Chondrocyte (in vitro differentiated cells): ENCODE measurements at places on chromosomes 6 and 20. TPM values are rescaled to one million over a fixed set of nuclear protein-coding genes. Genes with fewer than 3 reads are reported as not detected.
A peak's percentile ranks its signal among the peaks of the same experiment; 100 is the strongest.

DNA sequence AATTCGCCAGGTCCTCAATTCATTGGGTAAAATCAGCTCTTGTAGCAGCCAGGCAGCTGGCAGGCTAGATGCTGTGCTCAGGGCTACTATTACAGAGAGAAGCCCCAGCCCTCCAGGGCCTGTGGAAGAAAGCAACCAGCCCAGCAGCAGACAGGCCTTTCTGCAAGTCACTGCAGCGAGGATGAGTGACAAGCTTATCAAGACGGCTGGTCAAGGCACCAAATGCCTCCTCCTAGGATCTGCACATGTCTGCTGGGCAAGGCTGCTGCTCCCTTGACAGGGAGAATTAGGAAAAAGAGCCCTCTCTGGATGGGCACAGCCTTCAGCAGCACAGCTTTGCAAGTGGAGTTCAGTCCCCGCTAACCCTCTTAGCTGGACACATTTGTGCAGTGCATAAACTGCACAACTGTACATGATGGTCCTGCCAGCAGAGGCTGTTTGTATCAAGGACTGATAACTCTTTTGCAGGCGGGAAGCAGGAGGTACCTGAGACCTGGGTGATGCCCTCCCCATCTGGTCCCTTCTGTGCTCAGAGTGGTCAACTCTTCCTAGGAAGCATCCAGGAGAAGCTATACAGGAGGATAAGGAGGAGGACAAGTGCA, 89.9 kb downstream of the CDC5L start:
- DNase-seq = no peak
- H3K36me3 ChIP-seq = peaks cover 1% of the 10 kb centered on the region
- no peak overlapping the region for H3K27ac ChIP-seq
- no peak overlapping the region for H3K4me3 ChIP-seq
- H3K27me3 ChIP-seq = no peaks in the 10 kb centered on the region
- H3K4me1 ChIP-seq = peaks cover 13% of the 10 kb centered on the region

- no peaks in the 10 kb centered on the region for H3K27me3 ChIP-seq
- no peak for DNase-seq
- H3K4me3 ChIP-seq = no peak overlapping the region
- H3K36me3 ChIP-seq = no peaks in the 10 kb centered on the region
- no peak overlapping the region for H3K27ac ChIP-seq
These were observed 58.5 kb upstream of the CCN6 start for GRCh38 chr6:111995404-111995803.

GRCh38 chr20:20938131-20938530, 168.0 kb downstream of the LINC00237 start:
- H3K27ac ChIP-seq = no peak overlapping the region
- no peak overlapping the region for H3K4me3 ChIP-seq
- H3K27me3 ChIP-seq = no peaks in the 10 kb centered on the region
- H3K36me3 ChIP-seq = no peaks in the 10 kb centered on the region

Gene RAB44
- total RNA-seq = not detected in 3 replicates

GRCh38 chr6:159151266-159151855, 17.8 kb upstream of the FNDC1 start:
- no peak for DNase-seq
- H3K27ac ChIP-seq = no peak overlapping the region
- H3K4me3 ChIP-seq = no peak overlapping the region
- peaks cover 2% of the 10 kb centered on the region for H3K36me3 ChIP-seq
- H3K27me3 ChIP-seq = peaks cover 18% of the 10 kb centered on the region

Gene HUS1B
- 0.70 to 0.97 TPM (median 0.79 TPM) in 3 replicates for total RNA-seq

GRCh38 chr6:7426447-7427169, 37.0 kb downstream of the RIOK1 start:
- no peak for DNase-seq
- H3K36me3 ChIP-seq = no peaks in the 10 kb centered on the region
- H3K27me3 ChIP-seq = no peaks in the 10 kb centered on the region
- peaks cover 5% of the 10 kb centered on the region for H3K4me1 ChIP-seq
- no peak overlapping the region for H3K4me3 ChIP-seq
- H3K27ac ChIP-seq = no peak overlapping the region

DNA sequence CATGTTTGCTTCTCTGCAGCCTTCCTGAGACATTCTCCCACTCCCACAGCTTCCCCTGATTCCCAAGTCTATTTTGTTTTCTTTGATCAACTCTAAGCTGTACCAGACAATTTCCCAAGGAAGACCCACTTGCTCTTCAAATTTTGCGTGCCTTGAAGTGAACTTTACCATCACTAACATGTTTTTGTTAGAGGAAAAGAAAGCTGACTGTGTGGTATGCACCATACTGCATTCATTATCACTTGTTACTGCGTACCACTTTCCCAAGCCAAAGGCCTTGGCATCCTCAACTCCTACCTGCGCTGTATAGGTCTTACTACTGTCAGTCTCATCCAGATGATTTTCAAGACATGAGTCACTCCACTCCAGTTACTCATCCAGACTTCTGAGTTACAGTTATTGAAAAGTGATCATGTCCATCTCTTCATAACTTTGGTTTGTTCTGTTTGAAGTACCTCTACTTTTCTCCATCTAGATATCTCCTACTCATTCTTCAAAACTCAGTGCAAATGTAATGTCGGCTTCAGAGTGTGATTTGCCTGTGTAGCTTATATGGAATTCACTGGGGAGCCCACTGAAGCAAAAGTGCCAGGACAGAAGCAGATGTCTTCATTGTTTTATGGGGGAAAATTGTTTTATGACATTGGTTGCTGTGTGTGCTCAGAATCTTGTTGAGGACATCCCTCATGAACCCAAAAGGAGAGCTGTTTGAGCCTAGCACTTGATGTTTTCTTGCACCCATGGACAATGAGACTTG, 5.2 kb downstream of the RPS12 start:
- H3K27ac ChIP-seq = peak overlapping the region; percentile 64
- no peaks in the 10 kb centered on the region for H3K27me3 ChIP-seq
- peaks cover 45% of the 10 kb centered on the region for H3K36me3 ChIP-seq
- H3K4me1 ChIP-seq = peaks cover 55% of the 10 kb centered on the region
- DNase-seq = no peak

DNA sequence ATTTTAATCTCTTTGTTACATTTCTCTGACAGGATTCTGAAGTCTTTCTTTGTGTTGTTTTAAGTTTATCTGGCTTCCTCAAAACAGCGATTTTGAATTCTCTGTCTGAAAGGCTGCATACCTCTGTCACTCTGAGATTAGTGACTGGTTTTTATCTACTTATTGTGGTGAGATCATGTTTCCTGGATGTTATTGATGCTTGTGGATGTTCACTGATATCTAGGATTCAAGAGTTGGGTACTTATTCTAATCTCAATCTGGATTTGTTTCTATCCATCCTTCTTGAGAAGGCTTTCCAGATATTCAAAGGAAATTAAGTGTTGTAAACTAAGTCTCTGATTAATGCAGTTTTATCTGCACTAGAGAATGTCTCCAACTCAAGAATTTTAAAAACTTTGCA, 1076.1 kb upstream of the ADGRB3 start:
- no peak overlapping the region for H3K4me3 ChIP-seq
- no peaks in the 10 kb centered on the region for H3K27me3 ChIP-seq
- H3K36me3 ChIP-seq = no peaks in the 10 kb centered on the region
- no peak for DNase-seq

- no peak for DNase-seq
- no peak overlapping the region for H3K4me3 ChIP-seq
- peak overlapping the region; percentile 29 for H3K27ac ChIP-seq
- H3K4me1 ChIP-seq = peaks cover 19% of the 10 kb centered on the region
- H3K27me3 ChIP-seq = no peaks in the 10 kb centered on the region
These were observed 84.8 kb upstream of the MPC1 start for GRCh38 chr6:166467436-166468000.

Gene CRISP3
- total RNA-seq = not detected in 3 replicates

DNA sequence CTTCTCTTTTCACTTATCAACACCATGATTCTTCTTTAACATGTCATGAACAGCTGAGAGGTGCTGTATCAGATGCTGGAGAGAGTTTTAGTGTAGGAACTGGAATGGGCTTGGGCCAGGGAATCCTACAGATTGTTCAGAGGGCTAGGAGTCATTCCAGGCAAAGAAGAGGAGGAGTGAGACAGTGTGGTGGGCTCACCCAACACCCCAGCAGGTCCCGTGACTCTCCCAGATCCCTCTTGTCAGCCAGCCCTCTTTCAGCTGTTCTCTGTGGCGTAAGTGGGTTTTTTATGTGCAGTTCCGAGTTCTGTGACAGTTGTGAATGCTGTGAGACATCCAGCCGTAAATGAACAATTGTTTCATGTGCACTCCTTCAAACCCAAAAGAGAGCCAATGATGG, 31.4 kb upstream of the CEP162 start:
- H3K27ac ChIP-seq = no peak overlapping the region
- H3K27me3 ChIP-seq = peaks cover 2% of the 10 kb centered on the region
- H3K36me3 ChIP-seq = no peaks in the 10 kb centered on the region
- DNase-seq = no peak
- no peak overlapping the region for H3K4me3 ChIP-seq

GRCh38 chr6:19697744-19698290, 139.4 kb upstream of the ID4 start:
- H3K27ac ChIP-seq = no peak overlapping the region
- no peaks in the 10 kb centered on the region for H3K27me3 ChIP-seq
- no peaks in the 10 kb centered on the region for H3K4me1 ChIP-seq
- no peak for DNase-seq
- H3K4me3 ChIP-seq = no peak overlapping the region

DNA sequence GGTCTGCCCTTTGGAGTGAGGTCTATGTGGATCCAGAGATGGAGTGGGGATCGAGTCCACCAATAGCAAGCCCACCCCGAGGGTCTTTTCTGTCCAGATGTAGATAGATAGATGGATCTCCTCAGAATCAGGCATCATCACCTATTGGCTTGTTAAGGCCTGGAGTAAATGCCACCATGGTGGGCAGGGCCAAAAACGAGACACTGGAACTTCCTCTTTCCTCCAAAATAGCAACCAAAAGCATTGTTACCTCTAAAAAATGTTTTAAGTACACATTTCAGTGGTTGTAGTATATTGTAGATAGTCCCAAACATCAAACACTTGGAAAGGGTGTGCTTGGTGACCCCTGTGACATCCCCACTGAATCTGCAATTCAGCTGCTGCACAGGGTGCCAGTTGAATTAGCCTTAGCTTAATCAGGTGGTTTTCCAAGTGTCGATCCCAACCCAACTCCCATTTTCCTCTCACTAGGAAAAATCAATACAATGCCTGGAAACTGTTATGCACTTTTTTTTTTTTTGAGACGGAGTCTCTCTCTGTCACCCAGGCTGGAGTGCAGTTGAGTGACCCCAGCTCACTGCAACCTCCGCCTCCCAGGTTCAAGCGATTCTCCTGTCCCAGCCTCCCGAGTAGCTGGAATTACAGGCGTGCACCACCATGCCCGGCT, 35.0 kb upstream of the NELFCD start:
- no peak overlapping the region for H3K27ac ChIP-seq
- no peak overlapping the region for H3K4me3 ChIP-seq
- no peaks in the 10 kb centered on the region for H3K36me3 ChIP-seq
- no peak for DNase-seq

DNA sequence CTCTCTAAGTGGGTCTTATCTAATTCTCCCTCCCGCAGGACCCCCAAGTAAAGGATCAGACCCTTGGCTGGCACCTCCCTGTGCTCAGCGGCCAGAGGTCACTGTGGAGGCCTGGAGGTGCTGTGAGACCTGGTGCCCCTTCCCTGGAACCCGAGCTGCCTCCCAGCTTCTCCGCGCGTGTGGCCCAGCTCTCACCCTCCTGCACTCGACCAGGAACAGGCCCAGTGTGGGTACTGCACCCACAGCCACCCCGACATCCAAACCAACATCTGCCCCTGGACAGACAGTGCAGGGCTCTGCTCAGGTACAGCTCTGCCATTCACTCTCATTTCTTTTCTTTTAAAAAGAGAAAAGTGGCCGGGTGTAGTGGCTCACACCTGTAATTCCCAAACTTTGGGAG, 42.4 kb downstream of the TMEM242 start:
- no peaks in the 10 kb centered on the region for H3K36me3 ChIP-seq
- H3K27me3 ChIP-seq = no peaks in the 10 kb centered on the region
- no peaks in the 10 kb centered on the region for H3K4me1 ChIP-seq
- no peak overlapping the region for H3K27ac ChIP-seq

DNA sequence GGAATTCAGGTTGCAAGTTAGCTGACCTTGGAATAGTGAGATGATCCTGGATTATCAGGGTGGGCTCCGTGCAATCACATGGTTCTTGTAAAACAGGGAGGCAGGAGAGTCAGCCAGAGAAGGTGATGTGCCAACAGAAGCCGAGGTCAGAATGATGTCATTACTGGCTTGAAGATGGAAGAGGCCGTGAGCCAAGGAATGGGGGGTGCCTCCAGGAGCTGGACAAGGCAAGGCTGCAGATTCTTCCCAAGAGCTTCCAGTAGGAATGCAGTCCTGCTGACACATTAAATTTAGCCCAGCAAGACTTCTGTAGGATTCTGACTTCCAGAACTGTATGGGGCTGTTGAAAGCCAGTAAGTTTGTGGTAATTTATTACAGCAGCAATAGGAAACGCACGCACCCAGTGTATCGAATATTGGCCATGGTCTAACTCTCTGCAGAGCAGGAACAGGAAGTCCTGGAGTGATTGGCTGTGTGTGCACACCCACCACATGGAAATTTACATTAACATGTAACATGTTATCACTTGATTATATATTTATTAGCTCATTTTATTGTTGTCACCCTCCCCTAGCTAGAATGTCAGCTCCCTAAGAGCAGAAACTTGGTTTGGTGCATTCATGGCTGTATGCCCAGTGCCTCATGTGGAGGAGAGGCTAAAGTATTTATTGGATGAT, 19.1 kb downstream of the SLC24A3 start:
- no peak overlapping the region for H3K27ac ChIP-seq
- H3K27me3 ChIP-seq = peaks cover 2% of the 10 kb centered on the region
- DNase-seq = no peak
- no peaks in the 10 kb centered on the region for H3K4me1 ChIP-seq

DNA sequence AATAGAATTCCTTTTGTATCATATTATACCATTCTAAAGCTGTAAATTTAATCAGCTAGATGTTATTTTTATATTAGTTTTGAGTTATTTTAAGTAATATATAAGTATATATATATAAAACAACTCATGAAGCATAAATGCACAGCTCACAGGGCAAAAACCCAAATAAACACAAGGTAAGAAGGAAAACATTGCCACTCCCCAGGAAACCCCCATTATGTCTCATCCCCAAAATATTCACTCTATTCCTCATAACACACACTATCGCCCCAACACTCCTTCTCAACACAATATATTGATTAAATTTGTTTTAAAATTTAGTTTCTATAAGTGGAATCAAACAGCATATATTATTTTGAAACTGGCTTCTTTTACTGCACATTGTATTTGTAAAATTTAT, 98.6 kb upstream of the FAM83B start:
- no peaks in the 10 kb centered on the region for H3K27me3 ChIP-seq
- H3K36me3 ChIP-seq = peaks cover 2% of the 10 kb centered on the region
- DNase-seq = no peak
- H3K27ac ChIP-seq = no peak overlapping the region
- H3K4me1 ChIP-seq = no peaks in the 10 kb centered on the region
